ENCODE measurements at places on chromosomes 13 and 19. TPM values are rescaled to one million over a fixed set of nuclear protein-coding genes. Genes with fewer than 3 reads are reported as not detected.

GRCh38 chr19:32241932-32242710 lies 103.3 kb upstream of the ZNF507 start:
- DNase-seq = peak; percentile 42

- DNase-seq = no peak
Observed at GRCh38 chr19:40314656-40315055, 29.5 kb upstream of the AKT2 start.

DNA sequence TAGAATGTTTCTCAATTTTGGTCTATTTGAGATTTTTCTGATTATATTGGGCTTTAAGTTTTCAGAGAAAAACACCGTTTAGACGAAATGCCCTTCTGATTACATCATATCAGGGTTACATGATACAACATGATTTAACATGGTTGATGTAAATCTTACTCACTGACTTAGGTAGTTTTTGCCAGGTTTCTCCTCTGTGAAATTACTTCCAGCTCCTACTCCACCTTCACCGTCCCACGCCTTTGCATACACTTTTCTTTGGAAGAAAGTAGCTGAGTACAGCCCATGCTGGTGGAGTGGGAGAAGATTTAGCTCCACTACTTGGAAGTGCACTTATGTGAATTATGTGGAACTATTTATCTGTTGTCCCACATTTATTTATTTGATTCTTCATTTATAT lies 433.2 kb upstream of the KLHL1 start:
- DNase-seq = no peak

DNA sequence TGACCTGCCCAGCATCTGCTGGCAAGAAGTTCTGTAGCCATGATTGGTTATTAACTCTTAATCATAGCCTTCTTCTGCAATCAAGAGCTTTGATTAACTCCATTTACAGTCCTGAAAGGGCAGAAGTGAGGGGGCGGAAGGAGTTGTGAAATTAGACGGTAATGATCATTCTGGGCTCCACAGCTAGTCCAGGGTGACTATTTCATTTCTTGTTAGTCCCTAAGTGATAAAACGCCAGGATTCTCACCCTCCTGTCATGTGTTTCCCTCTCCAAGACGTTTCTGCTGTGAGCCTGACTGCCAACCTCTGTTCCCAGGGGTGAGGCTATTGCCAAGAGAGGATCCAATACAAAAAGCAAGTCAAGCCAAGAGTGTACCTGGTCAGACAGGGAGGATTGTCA lies 155.9 kb upstream of the IPO5 start:
- no peak for DNase-seq

- no peak for DNase-seq
Observed at GRCh38 chr13:96662036-96662435, 332.2 kb downstream of the OXGR1 start.

DNA sequence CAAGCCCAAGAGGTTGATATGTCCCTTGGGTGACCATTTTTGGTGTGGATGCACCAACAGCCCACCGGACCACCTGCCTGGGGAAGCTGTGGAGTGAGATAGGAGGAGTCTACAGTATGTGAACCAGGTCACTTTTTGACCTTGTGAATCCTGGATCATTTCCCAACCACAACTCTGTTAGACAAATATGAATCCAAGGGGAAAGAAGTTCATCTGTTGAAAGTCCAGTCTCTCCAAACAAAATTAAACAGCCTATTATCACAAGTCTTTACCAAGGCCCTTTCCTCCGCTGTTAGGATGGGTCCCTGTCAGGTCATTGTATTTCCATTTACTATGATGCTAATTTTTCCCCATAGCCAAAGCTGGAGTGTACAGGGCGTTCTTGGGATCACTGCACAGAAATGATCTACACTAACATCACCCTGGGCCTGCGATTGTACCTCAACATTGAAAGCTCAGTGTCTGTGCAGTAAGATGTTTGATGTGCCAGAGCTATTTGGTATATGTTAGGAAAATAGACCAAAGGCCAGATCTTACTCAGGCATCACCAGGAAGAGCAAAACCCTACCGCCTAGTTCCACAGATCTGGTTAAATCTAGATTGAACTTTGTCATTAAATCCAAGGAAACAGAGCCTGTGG lies 117.1 kb downstream of the STARD13 start:
- DNase-seq = no peak

DNA sequence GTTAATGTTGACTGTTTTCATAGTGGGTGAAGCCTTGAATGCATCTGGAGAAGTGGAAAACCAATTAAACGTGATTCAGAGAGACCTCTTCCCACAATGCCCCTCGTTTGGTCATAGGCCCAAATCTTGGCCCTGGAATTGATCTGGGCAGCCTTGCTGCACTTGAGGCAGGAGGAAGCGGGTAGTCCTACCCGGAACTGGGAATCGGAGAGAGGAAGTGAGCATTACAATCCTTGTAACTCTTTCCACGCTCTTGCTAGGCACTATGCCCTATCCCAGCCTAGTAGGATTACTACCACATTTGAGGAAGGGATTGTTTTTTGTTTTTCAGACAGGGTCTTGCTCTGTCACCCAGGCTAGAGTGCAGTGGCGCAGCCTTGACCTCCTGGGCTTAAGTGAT lies 3.6 kb downstream of the KCNK6 start:
- no peak for DNase-seq

DNA sequence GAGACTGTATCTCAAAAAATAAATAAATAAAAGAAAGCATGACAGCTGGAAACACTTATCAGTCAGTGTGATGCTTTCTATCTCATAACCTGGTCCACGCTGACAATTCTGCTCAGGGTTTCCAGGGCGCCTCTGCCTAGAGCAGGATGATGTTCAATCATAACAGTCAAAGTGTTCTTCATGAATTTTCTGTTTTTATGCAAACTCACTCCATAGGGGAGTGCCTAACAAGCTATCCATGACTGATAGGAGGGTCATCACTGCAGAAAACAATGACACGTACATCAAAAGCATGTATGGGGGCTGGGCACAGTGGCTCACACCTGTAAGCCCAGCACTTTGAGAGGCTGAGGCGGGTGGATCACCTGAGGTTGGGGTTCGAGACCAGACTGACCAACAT lies 41.4 kb upstream of the ZNF83 start:
- DNase-seq = no peak

- no peak for DNase-seq
Observed at GRCh38 chr13:113924184-113924901, 49.5 kb downstream of the C13orf46 start.

- DNase-seq = no peak
Observed at GRCh38 chr19:7376151-7376852, 27.6 kb downstream of the ARHGEF18 start.

DNA sequence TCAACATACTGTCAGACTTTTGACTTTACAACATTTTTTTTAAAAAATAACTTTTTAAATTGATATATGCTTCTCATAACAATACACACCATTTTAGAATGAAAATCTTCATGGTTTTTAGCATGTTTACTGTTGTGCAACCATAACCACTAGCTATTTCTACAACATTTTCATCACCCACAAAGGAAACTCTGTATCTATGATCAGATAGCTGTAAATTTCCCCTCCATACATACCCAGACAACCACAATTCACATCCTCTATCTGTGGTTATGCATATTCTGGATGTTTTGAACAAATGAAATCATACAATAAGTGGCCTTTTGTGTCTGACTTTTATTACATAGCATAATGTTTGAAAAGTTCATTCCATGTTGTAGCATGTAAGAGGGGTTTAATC lies 1666.0 kb downstream of the EFNB2 start:
- no peak for DNase-seq

GRCh38 chr19:55231391-55232285 lies 3.1 kb upstream of the TMEM86B start:
- no peak for DNase-seq

DNA sequence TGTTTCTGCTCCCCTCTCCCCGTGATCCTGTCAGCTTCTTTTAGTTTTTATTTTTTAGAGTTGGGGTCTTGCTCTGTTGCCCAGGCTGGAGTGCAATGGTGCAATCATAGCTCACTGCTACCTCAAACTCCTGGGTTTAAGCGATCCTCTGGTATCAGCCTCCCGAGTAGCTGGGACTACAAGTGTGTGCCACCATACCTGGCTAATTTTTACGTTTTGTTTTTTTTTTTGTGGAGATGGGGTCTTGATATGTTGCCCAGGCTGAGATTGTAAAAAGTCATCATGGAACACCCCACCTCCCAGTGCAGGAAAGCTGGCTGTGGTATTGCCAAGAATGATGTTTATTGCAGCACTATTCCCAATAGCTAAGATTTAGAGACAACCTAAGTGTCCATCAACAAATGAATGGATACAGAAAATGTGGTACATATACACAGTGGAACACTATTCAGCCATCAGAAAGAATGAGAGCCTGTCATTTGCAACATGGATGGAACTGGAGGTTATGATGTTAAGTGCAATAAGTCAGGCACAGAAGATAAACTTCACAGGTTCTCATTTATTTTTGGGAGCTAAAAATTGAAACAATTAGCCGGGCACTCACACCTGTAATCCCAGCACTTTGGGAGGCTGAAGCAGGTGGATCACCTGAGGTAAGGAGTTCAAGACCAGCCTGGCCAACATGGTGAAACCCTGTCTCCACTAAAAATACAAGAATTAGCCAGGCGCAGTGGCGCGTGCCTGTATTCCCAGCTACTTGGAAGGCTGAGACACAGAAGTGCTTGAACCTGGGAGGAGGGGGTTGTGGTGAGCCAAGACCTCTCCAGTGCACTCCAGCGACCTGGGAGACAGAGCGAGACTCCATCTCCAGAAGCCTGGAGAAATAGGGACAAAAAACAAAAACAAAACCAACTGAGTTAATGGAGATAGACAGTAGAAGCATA lies 6.6 kb upstream of the KLK15 start:
- DNase-seq = no peak

DNA sequence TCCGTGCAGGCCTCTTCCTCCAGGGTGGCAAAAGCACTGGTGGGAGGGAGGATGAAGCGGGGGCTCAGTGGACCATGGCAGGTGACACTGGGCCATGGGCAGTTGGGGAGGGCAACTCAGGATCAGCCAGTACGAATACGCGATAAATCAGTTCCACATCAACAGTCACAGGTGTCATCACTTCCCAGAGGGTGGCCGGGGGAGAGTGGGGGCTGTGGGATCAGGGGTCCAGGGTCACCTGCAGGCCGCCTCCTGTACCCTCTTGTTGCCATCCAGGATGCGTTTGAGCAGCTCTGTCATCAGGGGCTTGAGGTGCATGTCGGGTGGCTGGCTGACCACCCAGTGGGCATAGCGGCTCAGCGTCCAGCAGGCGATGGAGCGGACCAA lies 9.9 kb upstream of the FBXW9 start:
- no peak for DNase-seq

Gene RPS19
- 1,810 TPM for total RNA-seq

Gene DAPK3
- 92.9 TPM for total RNA-seq

Gene CGB8
- total RNA-seq = not detected

Gene IPO5
- total RNA-seq = 145 TPM

Gene FCGBP
- total RNA-seq = 0.21 TPM

Gene KLK15
- total RNA-seq = not detected
